ENCODE measurements at places on chromosomes 5 and 9.

- DNase-seq = no peak
Observed at GRCh38 chr5:1760656-1761452, 38.8 kb downstream of the MRPL36 start.

DNA sequence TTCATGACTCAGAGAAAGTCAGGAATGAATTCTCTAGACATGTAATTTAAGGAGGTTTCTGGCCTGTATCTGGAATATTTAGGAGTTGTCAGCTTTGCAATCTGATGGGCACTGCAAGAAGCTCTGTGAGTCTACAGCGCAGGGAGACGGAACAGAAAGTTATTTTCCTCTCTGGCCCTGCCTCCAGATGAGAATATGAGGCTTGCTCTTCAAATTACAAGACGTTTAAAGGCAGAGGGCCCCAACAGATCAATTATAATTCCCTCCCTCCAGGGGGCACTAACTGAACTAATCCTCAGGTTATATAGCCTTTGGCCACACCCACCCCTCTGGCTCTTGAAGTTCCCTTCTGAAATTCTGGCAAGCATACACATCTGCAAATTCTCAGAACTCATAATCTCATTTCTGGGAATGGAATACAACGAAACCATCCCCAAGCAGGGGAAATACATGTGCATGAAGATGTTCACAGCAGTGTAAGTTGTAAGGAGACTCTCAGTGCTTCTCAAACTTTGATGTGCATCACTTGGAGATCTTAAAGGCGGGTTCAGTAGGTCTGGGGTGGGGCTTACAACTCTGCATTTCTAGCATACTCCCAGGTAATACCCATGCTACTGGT lies 307.6 kb downstream of the CWC27 start:
- peak; percentile 86 for DNase-seq

GRCh38 chr5:1657161-1657741 lies 133.5 kb upstream of the LPCAT1 start:
- no peak for DNase-seq

- DNase-seq = no peak
Observed at GRCh38 chr5:95725937-95726810, 5.0 kb upstream of the RHOBTB3 start.

- DNase-seq = no peak
Observed at GRCh38 chr9:85009251-85009650, 339.7 kb downstream of the NTRK2 start.

- DNase-seq = no peak
Observed at GRCh38 chr5:179867476-179867875, 8.9 kb upstream of the MRNIP start.

Data from CD4-positive, alpha-beta T cell treated with Interleukin-2 at 100 ng/mL for 4 hours (primary cell).